ENCODE measurements at places on chromosomes 12 and 14.

DNA sequence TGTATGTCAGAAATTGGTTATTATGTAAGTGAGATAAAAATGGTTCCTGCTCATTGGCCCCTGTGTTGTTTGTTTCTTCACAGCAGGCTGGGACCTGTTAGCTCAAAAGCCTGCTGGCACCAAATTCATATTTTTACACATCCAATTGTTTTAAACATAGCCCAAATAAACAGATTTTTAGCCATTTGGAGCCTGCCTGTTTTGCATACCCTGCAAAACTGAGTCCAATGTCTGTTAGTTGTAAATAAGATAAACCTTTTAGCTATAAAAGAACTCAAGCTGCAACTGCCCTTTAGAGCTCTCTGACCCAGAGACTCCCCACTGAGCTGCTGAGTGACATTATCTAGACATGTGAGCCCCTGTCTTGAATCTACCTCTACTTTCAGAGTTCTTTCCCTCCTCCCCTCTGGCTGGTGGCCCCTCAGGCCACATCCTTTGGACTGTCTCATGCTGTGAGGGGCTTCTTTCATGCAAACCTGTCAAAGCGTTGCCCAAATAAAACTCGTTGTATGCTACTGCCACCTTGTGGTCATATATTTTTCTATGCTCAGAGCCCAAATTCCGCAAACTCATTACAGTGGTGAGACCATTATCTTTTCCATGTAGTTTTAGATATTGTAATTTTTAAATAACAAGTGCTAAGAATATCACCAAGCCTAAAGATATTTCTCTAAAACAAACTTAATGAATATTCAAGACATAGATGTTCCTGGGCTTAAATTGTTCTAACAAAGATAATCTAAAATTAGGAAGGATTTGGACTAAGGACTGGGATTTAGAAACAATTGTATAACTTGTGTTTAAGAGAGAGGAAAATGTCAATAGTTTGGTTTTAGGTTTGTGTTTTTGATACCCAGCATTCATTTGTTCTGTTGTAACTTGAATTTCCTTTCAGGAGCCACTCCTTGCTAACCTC is 337.9 kb downstream of the AACS start:
- no peak for DNase-seq

- no peak for DNase-seq
Observed at GRCh38 chr12:54680374-54680773, 32.2 kb upstream of the DCD start.

GRCh38 chr14:23321572-23322547 is 603 bp downstream of the PABPN1 start:
- no peak for DNase-seq

- no peak for DNase-seq
Observed at GRCh38 chr14:104132981-104133380, 5.4 kb upstream of the KIF26A start.

DNA sequence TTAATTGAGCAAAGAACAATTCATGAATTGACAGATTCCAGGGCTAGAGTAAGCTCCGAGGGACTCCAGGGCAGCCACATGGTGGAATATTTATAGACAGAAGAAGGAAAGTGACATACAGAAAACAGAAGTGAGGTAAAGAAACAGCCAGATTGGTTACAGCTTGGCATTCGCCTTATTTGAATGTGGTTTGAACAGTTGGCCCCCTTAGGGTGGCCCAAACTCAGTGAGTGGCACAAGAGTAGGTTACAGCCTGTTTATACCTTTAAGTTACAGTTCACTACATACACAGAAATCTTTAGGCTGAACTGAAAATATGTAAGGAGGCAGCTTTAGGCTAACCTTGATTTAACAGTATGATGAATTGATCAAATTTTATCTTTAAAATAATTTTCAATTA is 174.5 kb upstream of the CNOT2 start:
- DNase-seq = no peak

GRCh38 chr12:56723889-56724700 is 1.0 kb downstream of the NACA start:
- DNase-seq = no peak

GRCh38 chr14:63910583-63911363 is 58.0 kb downstream of the SYNE2 start:
- DNase-seq = no peak

DNA sequence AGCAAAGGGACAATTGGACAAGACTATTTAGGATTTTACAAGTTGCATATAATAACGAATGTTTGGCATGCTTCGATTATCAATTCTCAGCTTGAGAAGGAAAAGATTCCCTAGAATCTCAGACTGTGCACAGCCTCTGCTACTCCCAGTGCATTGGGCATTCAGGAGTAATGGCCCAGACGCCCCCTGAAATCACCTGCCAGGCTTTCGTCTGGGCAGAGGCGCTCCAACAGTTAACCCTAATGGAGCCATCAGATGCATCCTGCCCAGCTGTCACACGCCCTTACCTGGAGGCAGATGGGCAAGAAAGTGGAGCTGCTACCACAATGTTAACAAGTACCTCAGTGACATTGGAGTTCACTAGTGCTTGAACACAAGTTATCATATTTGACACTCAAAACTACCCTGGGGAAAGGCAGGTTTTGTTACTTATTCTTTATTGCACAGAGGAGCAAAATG is 927 bp upstream of the LRP6 start:
- no peak for DNase-seq
